ENCODE measurements at places on chromosomes 12 and 14. TPM values are rescaled to one million over a fixed set of nuclear protein-coding genes. Genes with fewer than 3 reads are reported as not detected.

GRCh38 chr12:49887536-49888401, 15.9 kb downstream of the FAIM2 start:
- no peak for DNase-seq
- no peak overlapping the region for H3K27ac ChIP-seq
- H3K4me3 ChIP-seq = no peak overlapping the region

- no peaks in the 10 kb centered on the region for H3K27me3 ChIP-seq
- no peaks in the 10 kb centered on the region for H3K36me3 ChIP-seq
- H3K4me1 ChIP-seq = no peaks in the 10 kb centered on the region
- no peak overlapping the region for H3K4me3 ChIP-seq
- no peak for DNase-seq
- H3K27ac ChIP-seq = no peak overlapping the region
Measured at GRCh38 chr14:26846388-26846787, 248.6 kb upstream of the NOVA1 start.

DNA sequence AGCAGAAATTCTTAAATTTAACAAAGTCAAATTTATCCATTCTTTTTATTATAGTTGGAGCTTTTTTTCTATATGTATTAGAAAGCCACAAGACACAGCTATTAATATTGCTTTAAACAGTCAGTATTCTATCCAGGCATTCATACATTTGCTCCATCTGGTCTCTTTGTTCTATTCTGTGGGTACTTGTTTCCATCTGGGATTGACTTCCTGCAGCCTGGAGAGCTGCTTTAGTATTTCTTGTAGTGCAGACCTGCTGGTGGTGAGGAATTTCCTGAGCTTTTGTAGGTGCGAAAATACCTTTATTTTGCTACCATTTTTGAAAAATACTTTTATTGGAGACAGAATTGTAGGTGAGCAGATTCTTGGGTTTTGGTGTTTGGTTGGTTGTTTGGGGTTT, 29.0 kb downstream of the CCDC60 start:
- DNase-seq = no peak
- H3K4me3 ChIP-seq = no peak overlapping the region
- no peaks in the 10 kb centered on the region for H3K36me3 ChIP-seq
- H3K27me3 ChIP-seq = no peaks in the 10 kb centered on the region

DNA sequence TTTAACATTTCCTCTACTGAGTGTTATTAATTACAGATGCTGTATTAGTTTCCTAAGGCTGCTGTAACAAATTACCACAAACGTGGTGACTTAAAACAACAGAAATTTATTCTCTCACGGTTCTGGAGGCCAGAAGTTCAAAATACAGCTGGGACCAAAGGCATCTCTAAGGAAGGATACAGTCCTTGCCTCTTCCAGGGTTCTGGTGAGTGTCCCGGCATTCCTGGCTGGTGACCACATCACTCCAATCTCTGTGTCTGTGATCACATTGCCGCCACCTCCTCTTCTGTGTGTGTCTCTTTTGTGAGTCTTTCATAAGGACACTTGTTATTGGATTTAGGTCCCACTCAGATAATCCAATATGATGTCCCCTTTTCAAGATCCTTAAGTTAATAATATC, 85.1 kb upstream of the CCDC198 start:
- H3K4me1 ChIP-seq = no peaks in the 10 kb centered on the region
- no peak for DNase-seq
- H3K4me3 ChIP-seq = no peak overlapping the region
- no peaks in the 10 kb centered on the region for H3K27me3 ChIP-seq

- peak; percentile 59 for DNase-seq
- H3K27ac ChIP-seq = peak overlapping the region; percentile 80
- H3K4me1 ChIP-seq = peaks cover 48% of the 10 kb centered on the region
- peaks cover 4% of the 10 kb centered on the region for H3K27me3 ChIP-seq
- H3K4me3 ChIP-seq = no peak overlapping the region
- no peaks in the 10 kb centered on the region for H3K36me3 ChIP-seq
Measured at GRCh38 chr12:128914908-128915563, 61.8 kb downstream of the GLT1D1 start.

GRCh38 chr12:19546611-19547162, 107.4 kb downstream of the AEBP2 start:
- no peak for DNase-seq
- no peak overlapping the region for H3K27ac ChIP-seq
- no peaks in the 10 kb centered on the region for H3K27me3 ChIP-seq
- peaks cover 8% of the 10 kb centered on the region for H3K36me3 ChIP-seq
- H3K4me3 ChIP-seq = no peak overlapping the region
- H3K4me1 ChIP-seq = no peaks in the 10 kb centered on the region

DNA sequence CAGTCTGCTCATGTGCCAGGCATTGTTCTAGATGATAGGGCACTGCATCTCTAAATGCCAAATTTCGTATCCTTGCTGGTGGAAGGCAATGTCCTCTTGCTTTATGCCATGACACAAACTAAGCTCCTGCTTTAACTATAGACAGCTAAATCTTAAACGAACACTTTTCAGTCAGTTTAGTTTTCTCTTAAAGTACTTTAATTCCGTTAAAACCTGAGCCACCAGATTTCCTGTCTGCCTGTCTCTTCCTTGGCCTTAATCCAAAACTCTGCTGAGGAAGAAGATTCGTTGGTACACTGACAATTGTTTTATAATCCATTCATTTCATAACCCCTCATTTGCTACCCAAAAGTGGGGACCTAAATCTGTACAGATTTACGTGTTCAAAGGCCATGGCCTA, 194.4 kb upstream of the BCL2L14 start:
- H3K36me3 ChIP-seq = peaks cover 45% of the 10 kb centered on the region
- H3K4me1 ChIP-seq = peaks cover 37% of the 10 kb centered on the region
- H3K27me3 ChIP-seq = no peaks in the 10 kb centered on the region
- no peak overlapping the region for H3K27ac ChIP-seq

- H3K4me1 ChIP-seq = peaks cover 29% of the 10 kb centered on the region
- no peak for DNase-seq
- H3K27me3 ChIP-seq = no peaks in the 10 kb centered on the region
- no peak overlapping the region for H3K27ac ChIP-seq
Measured at GRCh38 chr12:22657538-22657937, 32.6 kb downstream of the ETNK1 start.

- peaks cover 8% of the 10 kb centered on the region for H3K27me3 ChIP-seq
- peaks cover 19% of the 10 kb centered on the region for H3K4me1 ChIP-seq
- H3K27ac ChIP-seq = no peak overlapping the region
- no peaks in the 10 kb centered on the region for H3K36me3 ChIP-seq
Measured at GRCh38 chr12:62700091-62700880, 233.7 kb downstream of the MON2 start.

GRCh38 chr14:50068496-50068895, 47.9 kb downstream of the VCPKMT start:
- no peaks in the 10 kb centered on the region for H3K27me3 ChIP-seq
- no peak overlapping the region for H3K4me3 ChIP-seq

DNA sequence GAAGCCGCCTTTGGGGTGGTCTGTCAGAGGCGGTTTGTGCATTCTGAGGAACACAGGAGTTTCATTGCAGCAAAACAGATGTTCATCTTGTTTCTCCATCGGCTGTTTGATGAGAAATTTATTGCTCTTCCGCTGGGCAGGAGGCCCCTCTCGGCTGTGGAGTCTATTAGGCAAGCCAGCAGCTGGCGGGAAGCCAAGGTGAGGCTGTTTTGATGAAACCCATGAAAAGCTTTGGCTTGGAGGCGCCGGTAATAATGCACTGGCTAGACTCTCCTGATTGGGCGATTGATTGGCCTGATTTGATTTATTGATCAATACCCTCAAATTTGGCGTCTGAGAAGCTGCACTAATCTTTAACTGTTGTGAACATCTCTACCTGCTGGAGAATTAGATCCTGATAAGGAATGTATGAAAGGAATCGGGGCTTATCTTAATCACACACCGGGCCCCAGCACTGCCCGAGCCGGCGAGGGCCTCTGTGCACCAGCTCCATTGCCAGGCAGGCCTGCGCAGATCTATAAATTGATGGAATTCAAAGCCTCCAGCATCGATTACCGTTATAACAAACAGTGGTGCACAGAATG, 187.7 kb downstream of the PHETA1 start:
- no peak for DNase-seq
- peaks cover 5% of the 10 kb centered on the region for H3K4me1 ChIP-seq
- no peak overlapping the region for H3K27ac ChIP-seq
- no peak overlapping the region for H3K4me3 ChIP-seq
- no peaks in the 10 kb centered on the region for H3K36me3 ChIP-seq

DNA sequence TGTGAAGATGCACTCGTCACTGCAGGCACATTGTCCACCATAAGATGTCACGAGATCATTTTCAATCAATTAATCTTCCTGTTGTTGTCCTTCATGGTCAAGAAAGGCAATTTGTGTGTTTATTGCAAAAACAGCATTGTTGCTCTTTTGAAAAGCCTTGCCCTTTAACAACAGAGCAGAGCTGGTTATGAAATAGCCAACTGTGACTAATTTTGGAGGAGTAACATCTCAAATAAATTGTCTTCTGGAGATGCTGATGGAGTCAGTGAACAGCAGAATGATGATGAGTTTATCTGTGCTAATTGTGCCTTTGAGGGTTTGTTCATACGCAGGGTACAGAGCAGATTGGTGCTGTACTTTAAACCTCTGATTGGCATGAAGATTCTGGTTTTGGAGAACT, 88.3 kb upstream of the E2F7 start:
- H3K4me3 ChIP-seq = no peak overlapping the region
- no peaks in the 10 kb centered on the region for H3K4me1 ChIP-seq
- no peaks in the 10 kb centered on the region for H3K27me3 ChIP-seq
- H3K27ac ChIP-seq = no peak overlapping the region
- H3K36me3 ChIP-seq = no peaks in the 10 kb centered on the region
- DNase-seq = no peak

GRCh38 chr12:93894391-93895088, 217.4 kb downstream of the CRADD start:
- no peak overlapping the region for H3K27ac ChIP-seq
- peaks cover 3% of the 10 kb centered on the region for H3K4me1 ChIP-seq
- no peaks in the 10 kb centered on the region for H3K36me3 ChIP-seq
- H3K4me3 ChIP-seq = no peak overlapping the region

DNA sequence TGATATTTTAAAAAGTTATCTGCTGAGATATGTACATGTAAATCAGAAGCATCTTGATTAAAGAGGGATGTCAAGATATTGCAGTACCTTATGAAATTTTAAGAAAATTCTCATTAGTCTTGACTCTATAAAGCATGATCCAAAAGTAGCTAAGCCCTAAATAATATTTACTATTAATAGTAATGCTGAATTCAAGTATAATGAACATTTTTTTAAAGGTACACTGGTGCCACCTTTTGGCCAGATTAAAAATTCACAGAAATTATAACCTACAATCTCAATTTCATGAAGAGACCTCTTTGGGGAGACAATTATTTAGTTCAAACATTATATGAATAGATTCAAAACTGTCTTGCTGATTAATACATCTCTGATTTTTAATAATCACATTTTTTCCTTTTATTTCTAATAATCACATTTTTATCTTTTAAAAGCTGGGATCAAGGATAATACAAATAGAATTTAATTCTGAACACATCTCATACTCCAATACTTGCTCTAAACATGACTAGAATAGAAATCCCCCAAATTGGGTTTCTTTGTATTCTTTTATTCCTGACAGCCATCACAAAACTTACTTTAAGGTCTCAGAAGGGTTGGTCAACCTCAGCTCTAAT, 13.4 kb downstream of the AKAP5 start:
- peaks cover 7% of the 10 kb centered on the region for H3K36me3 ChIP-seq
- H3K27ac ChIP-seq = no peak overlapping the region
- H3K4me1 ChIP-seq = peaks cover 23% of the 10 kb centered on the region
- no peaks in the 10 kb centered on the region for H3K27me3 ChIP-seq

DNA sequence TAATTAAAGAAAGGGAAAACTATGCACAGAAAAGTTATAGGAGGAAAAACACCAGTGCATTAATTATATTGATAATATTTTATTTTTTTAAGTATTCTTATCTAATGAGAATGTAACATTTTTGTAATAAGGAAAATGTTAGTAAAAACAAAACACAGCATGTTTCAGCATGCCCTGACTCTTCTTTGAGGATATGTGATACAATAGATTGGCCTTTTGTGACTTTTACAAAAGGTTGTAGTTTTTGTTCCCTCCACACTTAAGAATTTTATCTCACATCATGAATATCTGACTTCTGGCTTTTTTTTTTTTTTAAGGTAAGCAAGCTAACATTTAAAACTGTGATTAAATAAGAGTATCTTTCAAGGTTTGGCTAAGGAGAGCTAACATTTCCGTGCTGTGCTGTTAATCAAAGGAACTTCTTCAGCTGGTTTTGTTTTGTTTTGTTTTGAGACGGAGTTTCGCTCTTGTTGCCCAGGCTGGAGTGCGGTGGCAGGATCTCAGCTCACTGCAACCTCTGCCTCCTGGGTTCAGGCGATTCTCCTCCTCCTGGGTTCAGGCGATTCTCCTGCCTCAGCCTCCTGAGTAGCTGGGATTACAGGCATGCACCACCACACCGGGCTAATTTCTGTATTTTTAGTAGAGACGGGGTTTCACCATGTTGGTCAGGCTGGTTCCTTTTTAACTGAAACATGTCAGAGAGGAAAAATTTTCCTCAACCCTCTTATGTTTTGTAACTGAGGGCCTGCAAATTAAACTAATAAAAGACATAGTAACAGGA, 30.8 kb upstream of the RESF1 start:
- peaks cover 44% of the 10 kb centered on the region for H3K4me1 ChIP-seq
- peak; percentile 25 for DNase-seq
- H3K4me3 ChIP-seq = peak overlapping the region; percentile 81
- no peaks in the 10 kb centered on the region for H3K27me3 ChIP-seq
- peaks cover 44% of the 10 kb centered on the region for H3K36me3 ChIP-seq

DNA sequence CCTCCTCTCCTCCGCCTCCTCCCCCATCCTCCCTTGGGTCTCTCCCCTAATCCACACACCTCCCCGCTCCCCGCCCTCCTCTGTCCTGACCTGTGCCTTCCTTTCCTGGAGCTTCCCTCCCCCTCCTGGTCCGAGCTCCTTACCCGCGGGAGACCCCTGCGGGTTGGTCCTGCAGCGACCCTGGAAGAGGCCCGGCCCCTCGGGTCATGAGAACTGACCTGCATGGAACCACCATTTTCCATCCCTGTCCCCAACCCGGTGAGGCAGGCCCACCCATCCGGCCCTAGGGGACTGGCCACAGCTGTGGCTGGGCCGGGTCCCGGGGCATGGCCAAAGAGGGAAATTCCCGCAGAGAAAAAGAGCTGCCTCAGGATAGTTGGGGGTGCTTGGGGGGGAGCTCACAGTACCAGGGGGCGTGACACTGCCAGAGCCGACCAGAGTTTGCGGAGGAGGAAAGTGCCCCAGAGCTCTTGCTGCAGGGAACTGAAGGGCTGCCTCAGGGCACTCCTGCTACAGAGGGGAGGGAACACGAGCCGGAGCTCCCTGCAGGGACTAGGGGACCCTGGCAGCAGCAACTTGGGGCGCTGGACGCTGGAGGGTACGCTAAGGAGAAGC, 613 bp downstream of the ARHGEF40 start:
- H3K4me1 ChIP-seq = peaks cover 28% of the 10 kb centered on the region
- H3K36me3 ChIP-seq = no peaks in the 10 kb centered on the region
- peak overlapping the region; percentile 73 for H3K4me3 ChIP-seq
- peaks cover 72% of the 10 kb centered on the region for H3K27me3 ChIP-seq

GRCh38 chr14:88999137-88999536, 174.7 kb downstream of the TTC8 start:
- H3K27me3 ChIP-seq = peaks cover 15% of the 10 kb centered on the region
- no peak overlapping the region for H3K4me3 ChIP-seq
- no peak overlapping the region for H3K27ac ChIP-seq
- H3K4me1 ChIP-seq = no peaks in the 10 kb centered on the region
- no peak for DNase-seq

Gene TSPAN19
- not detected for total RNA-seq

Gene SLC35E3
- 12.3 TPM for total RNA-seq

Gene DEGS2
- total RNA-seq = 1.6 TPM

Gene KRT4
- total RNA-seq = 0.22 TPM

Gene LPAR5
- total RNA-seq = 7.3 TPM

Gene HOXC4
- 0.56 TPM for total RNA-seq

Gene CABP1
- 2.0 TPM for total RNA-seq

Gene BHLHE41
- not detected for total RNA-seq

Gene C1R
- 1.6 TPM for total RNA-seq

Gene FOXN4
- total RNA-seq = not detected

Gene DACT1
- 1.2 TPM for total RNA-seq

Gene SLC2A14
- not detected for total RNA-seq

Gene WDHD1
- total RNA-seq = 69.2 TPM

Measured in activated naive CD8-positive, alpha-beta T cell treated with anti-CD3 and anti-CD28 coated beads for 36 hours (primary cell).